NCI-H2029 (cell line): ENCODE measurements at places on chromosomes 11 and 22.

DNA sequence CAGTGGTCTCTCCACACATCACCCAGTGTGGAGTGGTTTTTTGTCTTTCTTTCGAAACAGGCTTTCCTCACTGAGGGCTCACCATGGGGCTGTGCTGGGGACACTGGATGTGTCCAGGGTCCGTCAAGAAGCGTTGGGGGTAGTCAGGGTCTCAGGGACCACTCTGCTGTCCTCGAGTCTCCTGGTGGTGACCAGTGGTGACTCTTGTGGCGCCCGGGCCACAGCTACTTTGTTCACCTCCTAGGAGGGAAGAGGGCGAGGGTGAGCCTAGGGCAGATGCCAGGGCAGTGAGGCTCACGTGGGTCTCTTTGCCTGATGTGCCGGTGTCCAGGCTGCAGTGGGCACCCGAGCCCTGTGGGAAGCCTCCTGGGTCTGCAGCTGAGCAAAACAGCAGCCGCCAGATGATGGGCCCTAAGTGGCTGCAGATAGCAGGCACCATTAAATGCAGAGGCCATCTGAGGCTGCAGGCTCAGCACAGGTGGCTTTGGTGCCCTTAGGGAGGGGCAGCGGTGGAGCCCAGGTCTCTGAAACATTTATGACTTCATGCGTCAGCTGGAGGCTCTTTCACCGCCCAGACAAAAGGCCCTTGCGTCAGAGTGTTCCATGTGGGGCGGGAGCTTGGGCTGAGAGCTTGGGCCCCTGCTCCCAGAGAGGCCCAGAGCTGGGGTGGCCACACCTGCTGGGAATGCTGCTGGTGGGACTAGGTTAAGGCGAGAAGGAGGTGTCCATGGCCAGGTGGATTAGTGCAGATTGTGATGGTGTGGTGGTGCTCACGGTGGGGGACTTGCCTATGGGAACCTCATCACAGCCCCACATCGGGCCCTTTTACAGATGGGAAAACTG, 29.5 kb downstream of the KCNQ1 start:
- peak; percentile 89 for DNase-seq

DNA sequence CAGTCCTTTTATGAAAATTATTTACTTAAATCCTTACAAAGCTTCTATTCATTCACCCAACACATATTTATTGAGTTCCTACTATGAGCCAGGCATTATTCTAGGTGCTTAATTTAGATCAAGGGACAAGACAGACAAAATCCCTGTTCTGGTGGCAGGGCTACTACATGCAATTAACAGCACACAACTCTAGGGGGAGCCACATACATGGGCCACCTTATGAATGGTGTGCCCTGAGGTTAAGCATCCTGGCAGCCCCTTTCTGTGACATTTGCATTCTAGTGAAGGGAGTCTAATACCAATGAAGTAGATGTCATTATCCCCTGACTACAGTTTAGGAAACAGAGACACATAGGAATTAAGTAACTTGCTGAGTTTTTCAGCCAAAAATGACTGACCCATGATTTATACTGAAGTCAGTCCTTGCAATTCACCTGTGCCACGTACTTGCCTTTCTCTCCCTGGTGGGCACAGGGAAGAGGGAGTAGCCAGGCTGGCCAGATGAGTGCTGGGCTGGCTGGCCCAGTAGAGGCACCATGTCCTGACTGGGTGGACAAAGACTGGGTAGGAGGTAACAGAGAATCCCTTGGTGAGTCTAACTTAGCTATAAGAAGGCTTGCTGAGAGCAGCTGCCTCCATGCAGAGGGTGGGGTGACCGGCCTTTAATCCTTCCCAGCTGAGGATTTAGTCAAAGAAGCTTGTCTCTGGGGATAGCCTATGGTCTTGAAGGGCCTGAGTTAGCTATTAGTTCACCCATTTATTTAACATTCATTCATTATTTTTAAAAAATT, 52.0 kb upstream of the ELF5 start:
- peak; percentile 12 for DNase-seq

- DNase-seq: no peak
Observed at GRCh38 chr11:102079625-102080024, 30.6 kb upstream of the YAP1 start.

DNA sequence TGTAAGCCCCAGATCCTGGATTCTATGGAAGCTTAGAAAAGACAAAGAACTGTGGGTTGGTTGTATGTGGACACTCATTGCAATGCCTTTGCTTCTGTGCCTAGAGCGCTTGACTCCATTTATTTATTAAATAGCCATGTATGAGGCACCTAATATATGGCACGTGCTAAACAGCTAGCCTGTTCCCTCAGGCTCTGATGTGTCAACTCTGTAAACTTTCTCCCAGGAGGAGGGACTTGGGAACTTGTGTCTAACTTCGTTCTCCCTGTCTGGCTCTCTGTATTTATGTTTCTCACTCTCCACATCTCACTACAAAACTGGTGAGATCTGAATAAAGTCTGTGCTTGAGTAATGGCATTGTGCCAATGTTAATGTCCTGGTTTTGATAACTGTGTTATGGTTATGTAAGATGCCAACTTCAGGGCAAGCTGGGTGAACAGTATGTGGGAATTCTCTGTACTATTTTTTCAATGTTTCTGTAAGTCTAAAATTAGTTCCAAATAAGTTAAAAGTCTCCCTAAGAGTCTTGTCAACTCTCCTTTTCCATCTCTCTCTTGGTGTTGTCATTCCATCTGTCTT, 34.1 kb upstream of the ZBTB16 start:
- DNase-seq: no peak

- no peak for DNase-seq
Observed at GRCh38 chr11:44577231-44577830, 11.9 kb downstream of the CD82 start.

DNA sequence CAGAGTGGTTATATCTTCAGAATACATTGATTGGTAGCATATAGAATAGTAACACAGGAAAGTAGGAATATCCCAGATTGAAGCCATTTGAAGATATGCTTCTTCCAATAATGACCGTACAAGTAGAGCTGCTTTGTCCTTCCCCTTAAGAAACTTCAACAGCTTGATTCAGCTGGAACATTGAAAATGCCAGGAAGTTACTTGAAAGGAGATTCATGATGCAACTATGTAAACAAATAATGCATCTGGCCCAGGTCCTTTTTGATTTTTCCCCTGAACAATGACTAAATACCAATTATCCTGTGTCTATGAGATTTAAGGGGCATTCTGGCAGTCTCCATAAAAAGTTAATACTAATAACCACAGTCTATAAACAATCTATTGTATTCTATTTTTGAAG, 3.0 kb downstream of the DKK3 start:
- no peak for DNase-seq

GRCh38 chr11:87125257-87125656, 87.5 kb downstream of the TMEM135 start:
- no peak for DNase-seq

- no peak for DNase-seq
Observed at GRCh38 chr11:114522818-114523217, 36.9 kb downstream of the NXPE1 start.
